ENCODE measurements at places on chromosomes 4 and X. TPM values are rescaled to one million over a fixed set of nuclear protein-coding genes. Genes with fewer than 3 reads are reported as not detected.

The LRRC66 gene
- total RNA-seq = 0.08 TPM

The MYOZ2 gene
- total RNA-seq = not detected

The FBXL5 gene
- 31.3 TPM for total RNA-seq

The IL3RA gene
- 5.3 TPM for total RNA-seq

The USP27X gene
- total RNA-seq = 1.2 TPM

The LANCL3 gene
- total RNA-seq = 0.49 TPM

The GPRASP2 gene
- 0.15 TPM for total RNA-seq

The TRO gene
- 1.3 TPM for total RNA-seq

The TCP11X2 gene
- not detected for total RNA-seq

The ADGRG4 gene
- total RNA-seq = not detected

The HERC3 gene
- 12.8 TPM for total RNA-seq

The ZCCHC18 gene
- total RNA-seq = 0.76 TPM

The SPP1 gene
- total RNA-seq = 1.0 TPM
